Activated CD4-positive, alpha-beta T cell treated with anti-CD3 and anti-CD28 coated beads, Interleukin-2, Interleukin-6, amounts not matched to agents 100 ng/mL and 50 ng/mL, durations not matched to agents 16 hours and 8 hours (primary cell): ENCODE measurements at places on chromosomes 7 and 10.
A peak's percentile ranks its signal among the peaks of the same experiment; 100 is the strongest.

DNA sequence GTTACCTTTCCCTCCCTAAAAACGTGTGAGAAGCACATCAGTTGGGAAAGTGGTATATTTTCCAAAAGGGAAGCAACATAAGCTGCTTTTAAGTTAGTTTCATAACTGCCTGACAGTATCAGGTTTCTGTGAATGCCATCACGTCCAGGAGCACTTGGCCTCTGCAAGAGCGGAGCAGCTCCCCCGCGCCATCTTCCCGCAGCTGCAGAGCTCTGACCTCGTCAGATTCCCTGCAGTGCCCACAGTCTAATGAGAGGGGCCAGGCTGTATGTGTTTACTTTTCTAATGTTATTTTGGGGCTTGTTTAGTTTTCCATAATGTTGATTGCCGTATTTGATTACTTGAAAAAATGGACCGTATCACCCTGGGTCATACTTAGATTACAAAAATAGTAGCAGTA is 74.2 kb downstream of the MGMT start:
- DNase-seq, result no peak

DNA sequence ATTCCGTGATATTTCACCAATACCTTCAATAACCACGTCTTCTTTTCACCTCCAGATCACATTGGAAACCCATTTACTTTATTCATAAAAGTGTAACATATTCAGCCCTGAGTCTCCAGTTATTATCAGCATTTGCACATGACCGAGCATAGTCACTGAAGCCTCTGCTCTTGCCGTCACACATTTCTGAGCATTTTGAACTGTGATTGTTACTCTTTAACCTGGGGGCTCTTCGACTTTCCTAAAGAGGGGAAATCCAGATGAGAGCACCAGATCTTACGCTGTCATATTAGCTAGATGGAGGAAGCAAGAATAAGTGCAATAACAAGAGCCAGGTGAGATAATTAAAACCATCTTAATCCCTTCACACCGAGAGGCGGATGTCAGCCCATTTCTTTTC is 260.0 kb upstream of the NRP1 start:
- DNase-seq, result no peak

GRCh38 chr10:128097783-128098182 is 28.4 kb downstream of the MKI67 start:
- DNase-seq, result no peak

- no peak for DNase-seq
Observed at GRCh38 chr10:32489901-32490300, 44.0 kb downstream of the CCDC7 start.

- no peak for DNase-seq
Observed at GRCh38 chr10:3497581-3497980, 287.4 kb downstream of the KLF6 start.

GRCh38 chr7:145123502-145123901 is 287.6 kb upstream of the TPK1 start:
- no peak for DNase-seq

DNA sequence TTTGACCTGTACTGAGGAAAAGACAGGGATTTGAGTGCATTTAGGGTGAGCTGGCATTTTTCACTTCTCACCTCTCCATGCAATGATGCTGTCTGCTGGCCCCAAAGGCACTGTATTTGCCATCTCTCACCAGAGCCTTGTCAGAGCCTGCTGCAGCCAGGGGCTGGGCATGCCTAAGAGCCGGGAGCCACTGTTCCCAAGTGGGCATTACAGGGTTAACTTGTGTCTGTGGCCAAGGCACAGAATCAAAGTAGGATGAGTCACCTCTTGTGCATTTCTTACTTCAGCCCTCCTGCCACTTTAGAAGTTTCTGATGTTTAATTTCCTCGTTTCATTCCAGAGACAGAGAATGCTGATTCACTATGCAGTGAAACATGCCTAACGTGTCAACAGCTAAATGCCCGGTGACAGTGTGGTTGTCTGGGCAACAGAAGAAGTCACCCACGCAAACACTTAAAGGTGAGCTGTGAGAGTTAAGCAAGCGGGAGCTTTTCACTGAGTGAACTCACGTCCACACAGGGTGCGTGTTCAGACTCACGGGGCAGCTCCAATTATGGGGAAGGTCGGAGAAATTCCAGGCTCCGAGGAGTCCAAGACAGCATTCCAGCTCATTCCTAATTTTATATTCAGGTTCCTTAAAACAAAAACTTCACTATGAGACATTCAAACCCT is 57.1 kb upstream of the IGFBP3 start:
- DNase-seq, result peak; percentile 27

GRCh38 chr10:104895541-104895940 is 254.5 kb downstream of the SORCS3 start:
- no peak for DNase-seq

- no peak for DNase-seq
Observed at GRCh38 chr10:19930936-19931893, 115.0 kb downstream of the PLXDC2 start.

DNA sequence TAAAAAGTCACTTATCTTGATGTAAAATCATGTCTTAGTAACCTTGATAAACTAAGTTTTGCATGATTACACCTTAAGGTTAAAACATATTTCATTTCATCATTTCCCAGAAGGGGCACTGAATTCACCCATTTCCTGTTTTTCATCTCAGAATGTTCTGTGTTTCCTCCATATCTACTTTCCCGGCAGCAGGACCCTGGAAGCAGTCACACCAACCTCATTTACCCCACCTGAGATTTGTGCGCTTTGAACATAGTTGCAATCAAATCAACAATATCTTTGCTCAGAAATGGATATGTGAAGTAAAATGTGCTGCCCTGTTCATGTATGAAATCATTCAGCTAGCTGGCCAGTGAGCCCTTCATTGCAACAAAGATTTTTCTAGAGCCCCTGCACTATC is 46.8 kb downstream of the IKZF1 start:
- peak; percentile 73 for DNase-seq

GRCh38 chr10:14299556-14299955 is 31.2 kb downstream of the FRMD4A start:
- DNase-seq, result no peak

DNA sequence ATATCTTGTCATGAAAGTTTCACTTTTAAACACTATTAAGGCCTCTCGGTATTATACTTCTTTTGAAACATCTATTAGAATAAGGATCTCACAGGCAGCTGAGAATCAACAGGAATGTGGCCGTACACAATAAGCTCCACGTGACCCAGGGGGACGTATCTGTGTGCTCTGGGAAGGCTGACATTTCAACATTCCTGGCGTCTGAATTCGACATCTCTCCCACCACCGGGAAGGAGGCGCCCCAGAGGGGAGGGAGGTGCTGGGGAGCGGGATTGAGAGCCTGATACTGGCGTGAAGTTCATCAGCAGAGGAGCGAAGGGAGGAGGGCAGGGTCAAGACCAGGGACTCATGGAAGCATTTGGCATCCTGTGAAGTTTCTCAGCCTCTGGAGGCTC is 401.3 kb downstream of the DNAJB6 start:
- no peak for DNase-seq

- no peak for DNase-seq
Observed at GRCh38 chr7:30562498-30562897, 32.2 kb upstream of the GARS1 start.

DNA sequence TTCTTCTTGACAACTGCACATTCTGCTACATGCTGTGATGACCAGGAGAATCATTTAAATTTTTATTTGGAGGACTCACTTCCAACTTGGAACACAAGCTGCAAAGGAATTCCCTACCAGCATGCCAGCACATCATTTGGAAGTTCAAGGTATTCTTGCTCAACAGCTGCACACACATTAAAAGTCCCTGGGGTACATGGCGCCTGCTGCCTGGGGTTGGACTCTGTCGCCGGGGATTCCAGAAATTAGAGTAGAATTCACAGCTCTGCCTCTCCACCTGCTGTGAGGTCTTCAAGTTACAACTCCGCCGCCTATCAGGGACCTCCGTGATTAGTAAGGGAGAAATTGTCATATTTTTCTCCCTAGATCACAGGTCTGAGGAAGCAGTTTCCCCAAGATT is 1.1 kb downstream of the ZNF32 start:
- DNase-seq, result no peak

DNA sequence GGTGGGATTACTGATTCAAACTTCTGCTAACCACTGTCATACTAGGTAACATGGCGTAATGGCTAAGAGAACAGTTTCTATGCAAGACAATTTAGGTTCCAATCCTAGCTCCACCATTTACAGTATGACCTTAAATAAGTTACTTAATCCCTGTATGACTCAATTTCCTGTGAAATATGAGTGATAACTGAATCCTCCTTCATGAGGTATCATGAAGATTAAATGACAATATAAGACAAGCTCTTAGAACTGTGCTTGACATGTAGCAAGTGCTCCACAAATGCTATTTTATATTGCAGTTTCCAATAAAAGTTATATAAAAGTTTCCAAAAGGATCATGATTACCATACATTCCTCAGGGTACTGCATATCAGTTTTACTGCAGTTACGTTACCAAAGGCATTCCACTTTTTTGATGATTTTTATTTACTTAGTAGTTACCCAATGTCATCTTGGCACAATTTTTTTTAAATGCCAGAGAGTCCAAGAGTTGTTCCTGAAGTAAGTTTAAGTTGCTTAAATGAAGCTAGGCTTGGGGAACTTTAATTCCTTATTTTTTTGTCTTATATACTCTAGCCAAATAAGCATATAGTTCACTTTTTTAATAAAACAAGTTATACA is 7.1 kb downstream of the DOCK4 start:
- peak; percentile 29 for DNase-seq

GRCh38 chr10:5544216-5544805 is 19.6 kb downstream of the CALML3 start:
- DNase-seq, result no peak

GRCh38 chr7:98376711-98377110 is 24.2 kb downstream of the BAIAP2L1 start:
- no peak for DNase-seq

GRCh38 chr7:65251851-65252620 is 121.6 kb upstream of the ZNF92 start:
- peak; percentile 40 for DNase-seq

DNA sequence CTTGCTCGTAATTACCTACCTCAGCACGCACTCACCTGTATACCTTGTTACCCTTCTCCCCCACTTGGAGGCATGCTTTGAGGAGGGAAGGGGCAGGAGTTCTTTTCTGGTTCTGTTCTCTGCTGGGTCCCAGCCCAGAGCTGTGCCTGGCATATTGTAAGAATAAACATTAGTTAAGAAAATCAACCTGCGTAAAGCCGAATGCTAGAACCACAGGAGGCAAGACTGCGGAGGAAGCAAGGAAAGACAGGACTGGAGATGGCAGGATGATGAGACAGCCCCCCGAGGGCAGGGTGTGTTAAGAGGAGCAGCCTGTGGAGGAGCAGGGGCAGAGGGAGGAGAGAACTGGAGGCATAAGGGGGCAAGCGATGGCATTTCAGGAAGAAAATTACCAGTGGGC is 9.5 kb downstream of the C10orf53 start:
- DNase-seq, result no peak

- no peak for DNase-seq
Observed at GRCh38 chr10:121627876-121628581, 29.8 kb upstream of the FGFR2 start.

DNA sequence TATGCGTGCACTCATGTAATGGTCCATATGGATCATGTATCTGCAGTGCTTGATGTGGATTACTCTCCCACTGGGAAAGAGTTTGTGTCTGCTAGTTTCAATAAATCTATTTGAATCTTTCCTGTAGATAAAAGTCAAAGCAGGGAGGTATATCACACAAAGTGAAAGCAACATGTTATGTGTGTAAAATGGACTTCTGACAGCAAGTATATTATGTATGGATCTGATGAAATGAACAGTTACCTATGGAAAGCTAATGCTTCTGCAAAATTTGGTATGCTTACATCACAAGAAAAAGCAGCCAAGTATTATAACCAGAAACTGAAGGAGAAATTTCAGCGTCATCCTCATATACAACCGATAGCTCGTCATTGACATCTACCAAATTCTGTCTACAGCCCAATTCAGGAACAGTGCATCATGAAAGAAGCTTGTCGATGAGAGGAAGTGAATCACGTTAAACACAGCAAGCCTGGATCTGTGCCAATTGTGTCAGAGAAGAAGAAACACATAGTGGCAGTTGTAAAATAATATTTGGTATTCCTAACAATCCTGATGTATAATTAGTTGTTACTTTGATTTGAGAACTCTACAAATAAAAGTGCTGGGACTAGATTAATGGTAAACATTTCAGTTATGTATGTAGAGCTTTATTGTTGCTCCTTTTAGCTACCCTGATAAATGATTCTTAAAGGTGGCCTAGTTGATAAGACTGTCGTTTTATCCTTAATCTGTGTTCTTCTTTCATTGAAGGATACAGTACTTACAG is 14.2 kb upstream of the SYPL1 start:
- peak; percentile 41 for DNase-seq

DNA sequence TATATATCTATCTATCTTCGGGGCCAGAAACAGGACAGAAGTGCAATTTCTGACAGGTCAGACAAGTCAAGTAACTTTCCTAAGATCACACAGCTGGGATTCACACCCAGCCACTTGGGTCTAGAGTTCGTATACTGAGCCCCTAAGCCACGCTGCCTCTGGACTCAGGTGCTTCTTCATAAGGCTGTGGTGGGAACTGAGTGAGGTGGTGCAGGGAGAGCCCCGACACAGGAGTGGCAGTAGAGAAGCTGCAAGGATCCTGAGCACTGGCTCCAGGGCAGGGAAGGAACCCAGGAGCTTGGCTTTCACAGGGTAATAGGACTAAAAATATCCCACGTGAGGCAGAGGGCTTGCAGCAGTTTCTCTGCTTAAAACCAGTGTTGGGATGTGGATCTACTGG is 33.8 kb downstream of the C10orf53 start:
- DNase-seq, result no peak

GRCh38 chr7:17593819-17594419 is 295.5 kb downstream of the AHR start:
- DNase-seq, result no peak

DNA sequence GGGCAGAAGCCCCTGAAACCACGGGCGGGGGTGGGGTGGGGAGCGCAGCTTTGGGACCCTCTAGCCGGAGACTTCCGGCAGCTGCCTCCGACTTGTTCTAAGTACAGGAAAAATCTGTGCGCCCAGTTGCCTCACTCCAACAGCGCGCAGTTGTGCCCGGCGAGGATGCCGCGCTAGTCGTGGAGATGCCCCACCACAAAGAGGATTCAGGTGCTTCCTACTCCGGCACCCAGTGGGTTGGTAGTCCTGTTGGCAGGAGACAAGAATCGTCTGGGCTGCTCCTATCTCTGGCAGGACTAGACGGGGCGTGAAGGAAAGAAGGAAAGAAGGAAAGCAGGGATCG is 465 bp upstream of the NPY start:
- no peak for DNase-seq

GRCh38 chr10:99880080-99880835 is 97.8 kb downstream of the ABCC2 start:
- no peak for DNase-seq
